ENCODE measurements at places on chromosomes 13 and 19.

GRCh38 chr13:107964395-107964794 is 250.9 kb downstream of the LIG4 start:
- no peak for DNase-seq

GRCh38 chr13:48497669-48498068 is 35.2 kb downstream of the RCBTB2 start:
- no peak for DNase-seq

GRCh38 chr19:13037731-13038130 is 42.5 kb downstream of the NFIX start:
- no peak for DNase-seq

DNA sequence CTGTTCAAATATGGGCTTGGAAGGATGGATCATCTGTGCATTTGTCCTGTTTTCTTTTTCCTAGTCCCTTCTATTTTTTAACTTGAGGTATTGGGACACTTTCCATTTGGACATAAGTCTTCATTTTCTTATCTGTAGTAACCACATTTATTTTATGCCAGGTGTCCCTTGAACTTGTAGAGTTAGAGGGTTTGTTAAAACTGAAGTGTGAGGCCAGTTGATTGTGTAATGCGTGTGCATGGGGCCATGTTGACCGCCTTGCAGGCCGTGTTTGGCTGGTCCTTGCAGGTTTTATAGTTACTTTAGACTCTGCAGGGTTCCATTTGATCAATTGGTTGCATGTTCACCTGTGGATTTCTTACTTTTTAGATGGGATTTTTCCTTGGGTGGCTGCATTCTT is 21.0 kb downstream of the SAE1 start:
- no peak for DNase-seq

- DNase-seq = no peak
Measured at GRCh38 chr13:83531022-83531421, 351.3 kb downstream of the SLITRK1 start.

GRCh38 chr13:80342471-80343371 is 1.8 kb upstream of the SPRY2 start:
- DNase-seq = no peak
